ENCODE measurements at places on chromosomes 4 and X.

GRCh38 chrX:106692425-106693065 lies 34.0 kb upstream of the RNF128 start:
- DNase-seq = no peak

DNA sequence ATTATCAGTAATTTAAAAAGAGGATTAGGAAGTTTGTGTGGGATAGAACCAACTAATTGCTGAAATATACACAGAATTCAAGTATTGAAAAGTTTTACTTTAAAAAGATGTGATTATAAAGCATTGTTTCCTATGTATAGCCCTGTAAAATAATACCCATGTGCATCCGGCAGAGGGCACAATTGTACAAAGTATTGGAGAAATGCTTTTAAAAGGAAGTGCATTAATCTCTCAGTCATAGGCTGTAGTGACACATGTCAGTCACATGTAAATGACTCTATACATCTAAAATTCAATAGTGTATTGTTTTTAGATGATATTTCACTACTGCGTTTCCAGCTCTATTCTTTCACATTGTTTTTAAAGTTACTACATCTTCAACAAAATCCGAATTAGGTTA lies 9.7 kb upstream of the GEMIN8 start:
- peak; percentile 30 for DNase-seq

DNA sequence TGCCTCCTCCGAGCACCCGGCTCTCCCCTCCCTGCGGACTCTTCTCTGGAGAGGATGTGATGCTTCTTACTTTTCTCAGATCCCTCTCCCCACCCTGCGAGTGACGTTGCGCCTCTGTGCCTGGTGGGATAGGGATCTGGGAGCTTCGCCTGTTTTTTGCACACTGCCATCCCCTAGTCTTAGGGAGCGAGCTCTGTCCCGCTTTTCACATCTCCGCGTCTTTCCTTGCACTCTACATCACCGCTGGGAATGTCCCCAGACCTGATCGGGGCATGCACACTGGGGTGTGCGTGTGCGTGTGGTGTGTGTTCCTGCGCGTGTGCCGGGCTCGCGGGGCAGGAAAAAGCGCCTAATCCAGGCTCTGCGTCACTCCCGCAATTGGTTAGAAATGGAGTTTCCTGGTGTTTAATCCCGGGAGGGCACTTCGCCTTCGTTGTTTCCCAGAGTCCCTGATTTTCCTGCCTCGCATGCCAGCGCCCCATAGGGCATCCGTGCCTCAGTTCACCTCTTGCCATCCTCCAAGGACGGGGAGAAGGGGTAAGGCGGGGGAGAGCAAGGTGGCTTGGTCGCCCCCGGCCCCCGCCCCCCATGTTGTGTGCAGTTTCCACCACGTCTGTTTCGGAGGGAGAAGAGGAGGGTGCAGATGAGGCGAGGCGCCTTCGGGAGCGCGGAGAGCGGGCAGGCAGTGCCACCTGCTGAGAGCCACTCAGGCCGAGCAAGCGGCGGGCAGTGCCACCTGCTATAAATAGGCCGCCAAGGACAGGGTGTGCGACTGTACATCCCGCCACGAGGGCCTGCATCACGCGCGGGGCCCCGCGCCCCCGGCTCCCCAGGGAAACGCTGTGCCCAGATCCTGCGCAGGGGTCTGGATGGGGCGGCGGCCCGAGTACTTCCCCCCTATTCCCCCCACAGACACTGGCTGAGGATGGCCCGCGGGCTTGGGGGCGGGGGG lies 759 bp upstream of the TBC1D1 start:
- DNase-seq = peak; percentile 6

DNA sequence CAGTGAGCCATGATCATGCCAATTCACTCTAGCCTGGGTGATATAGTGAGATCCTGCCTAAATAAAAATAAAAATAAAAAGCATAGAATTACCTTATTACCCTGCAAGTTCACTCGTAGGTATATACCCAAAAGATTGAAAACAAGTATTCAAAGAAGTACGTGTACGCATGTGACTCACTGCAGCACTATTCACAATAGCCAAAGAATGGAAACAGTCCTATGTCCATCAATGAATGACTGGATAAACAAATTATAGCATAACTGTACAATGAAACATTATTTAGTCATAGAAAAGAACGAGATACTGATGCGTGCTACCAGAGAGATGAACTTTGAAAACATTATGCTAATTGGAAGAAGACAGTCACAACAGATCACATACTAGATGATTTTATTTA lies 204.6 kb upstream of the DIAPH2 start:
- no peak for DNase-seq

DNA sequence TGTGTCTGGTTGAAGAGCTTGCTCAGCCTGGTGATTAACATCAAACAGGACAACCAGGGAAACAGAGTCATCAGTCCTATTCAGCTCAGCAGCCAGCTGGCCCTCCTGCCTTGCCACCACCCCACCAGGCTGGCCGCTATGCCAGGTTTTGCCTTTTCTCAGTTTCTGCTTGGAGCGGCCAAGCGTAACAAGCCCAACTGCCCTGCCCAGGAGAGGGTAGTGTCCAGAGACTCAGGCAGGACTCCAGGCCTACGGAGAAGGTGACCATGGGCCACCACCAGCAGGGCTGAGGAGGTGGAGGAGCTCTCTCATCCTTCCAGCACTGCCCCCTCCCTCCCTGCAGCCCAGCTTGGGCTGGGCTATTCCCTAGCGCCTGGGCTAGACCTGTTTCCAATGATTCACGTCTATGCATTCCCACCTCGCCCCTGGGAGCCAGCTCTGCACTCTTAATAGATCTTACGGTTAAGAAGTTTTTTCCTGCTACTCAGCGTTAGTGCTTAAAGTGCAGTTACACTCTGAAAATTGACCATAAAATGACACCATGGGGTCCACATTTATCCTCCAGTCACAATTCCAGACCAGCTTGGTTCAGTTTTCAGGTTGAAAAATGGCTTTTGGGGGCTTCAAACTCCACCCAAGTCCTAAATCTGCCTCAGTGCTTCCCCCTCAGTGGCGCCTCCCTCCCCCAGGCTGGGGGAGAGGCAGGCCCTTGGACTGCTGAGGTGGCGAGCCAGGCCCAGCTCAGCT lies 124.0 kb upstream of the PJA1 start:
- DNase-seq = no peak

GRCh38 chr4:138967313-138967712 lies 48.3 kb upstream of the NOCT start:
- no peak for DNase-seq

DNA sequence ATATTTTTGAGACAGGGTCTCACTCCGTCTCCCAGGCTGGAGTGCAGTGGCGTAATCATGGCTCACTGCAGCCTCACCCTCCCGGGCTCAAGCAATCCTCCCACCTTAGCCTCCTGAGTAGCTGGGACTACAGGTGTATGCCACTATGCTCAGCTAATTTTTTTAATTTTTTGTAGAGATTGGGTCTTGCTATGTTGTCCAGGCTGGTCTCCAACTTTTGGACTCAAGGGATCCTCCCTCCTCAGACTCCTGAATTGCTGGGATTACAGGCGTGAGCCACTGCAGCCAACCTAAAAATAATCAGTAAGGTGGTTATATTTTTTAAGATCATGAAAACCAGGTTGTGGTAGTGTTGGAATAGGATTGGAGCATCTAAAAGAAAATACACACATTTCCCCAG lies 38.1 kb downstream of the TMEM156 start:
- DNase-seq = no peak

DNA sequence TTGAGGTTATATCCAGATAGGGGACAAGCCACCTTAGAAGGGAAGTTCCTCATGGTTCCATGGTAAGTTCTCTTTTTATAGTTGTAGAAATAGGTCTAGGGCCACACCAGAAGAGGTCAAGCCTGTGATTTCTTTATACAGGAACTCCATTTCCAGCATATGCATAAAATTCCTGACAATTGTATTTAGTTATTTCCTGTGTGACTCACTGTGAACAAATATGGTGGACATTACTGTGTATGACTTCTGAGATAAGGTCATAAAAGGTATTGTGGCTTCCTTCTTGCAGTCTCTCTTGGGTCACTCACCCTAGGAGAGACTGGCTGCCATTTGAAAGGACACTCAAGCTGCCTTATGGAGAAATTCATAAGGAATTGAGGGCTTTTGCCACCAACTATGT lies 2.2 kb upstream of the C4orf36 start:
- no peak for DNase-seq

DNA sequence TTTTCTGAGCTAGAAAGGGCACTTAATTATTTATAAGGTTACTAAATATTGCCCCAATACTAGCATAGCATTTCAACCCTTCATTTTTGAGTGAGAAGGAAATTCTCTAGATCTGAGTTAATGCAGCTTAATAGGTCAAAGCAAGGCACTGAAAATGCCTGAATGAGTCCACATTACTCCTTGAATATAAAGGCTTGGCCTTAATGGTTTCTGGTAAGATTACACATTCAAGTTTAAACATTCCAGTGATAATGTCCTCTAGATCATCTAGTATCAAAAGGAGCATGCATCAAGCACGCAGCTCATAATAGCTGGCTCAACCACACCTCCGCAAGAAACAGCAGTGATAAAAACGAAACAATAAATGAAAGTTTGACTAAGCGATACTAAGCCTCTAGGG lies 87.5 kb downstream of the SPANXN3 start:
- DNase-seq = no peak

GRCh38 chr4:48742412-48742811 lies 37.7 kb downstream of the FRYL start:
- DNase-seq = no peak

GRCh38 chrX:80335062-80335830 lies 85.0 kb upstream of the TENT5D start:
- peak; percentile 1 for DNase-seq

GRCh38 chr4:1065732-1066131 lies 47.6 kb downstream of the RNF212 start:
- DNase-seq = no peak

- no peak for DNase-seq
Measured at GRCh38 chr4:40992472-40993295, 221.7 kb downstream of the APBB2 start.

DNA sequence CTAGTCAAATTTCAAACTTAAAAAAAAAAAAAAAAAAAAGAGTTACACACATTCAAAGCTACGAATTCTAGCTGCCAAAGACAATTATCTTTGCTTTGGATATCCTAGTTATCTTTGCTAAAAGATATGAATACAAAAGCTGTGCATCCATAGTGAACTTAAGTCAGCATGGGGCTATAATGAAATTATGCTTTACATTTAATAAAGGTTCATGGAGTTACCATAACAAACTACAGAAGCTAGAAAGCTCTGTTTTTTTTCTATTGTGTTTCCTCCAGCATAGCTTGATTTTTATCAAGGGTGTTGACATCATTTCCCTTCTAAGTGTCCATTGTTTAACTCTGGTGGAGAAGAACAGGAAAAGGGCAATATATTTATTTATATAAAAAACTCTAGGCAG lies 234.1 kb downstream of the ANKRD50 start:
- DNase-seq = no peak

DNA sequence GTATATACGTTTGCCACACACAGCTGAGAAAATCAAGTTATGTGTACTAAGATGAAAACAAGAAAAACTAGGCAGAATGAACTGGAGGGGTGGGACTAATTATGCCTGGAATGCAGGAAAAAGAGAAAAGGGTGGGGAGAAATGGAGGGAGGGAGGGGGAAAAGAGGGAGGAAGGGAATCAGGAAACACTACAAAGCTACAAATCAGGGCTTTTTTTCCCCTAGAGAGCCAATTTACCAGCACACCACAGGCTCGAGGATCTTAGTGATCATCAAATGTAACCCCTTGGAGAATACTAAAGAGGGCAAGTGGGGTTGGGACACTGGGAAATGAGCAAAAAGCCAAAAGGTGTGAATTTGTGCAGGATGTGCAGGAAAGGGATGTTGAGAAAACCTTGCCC lies 451.9 kb downstream of the SMARCA1 start:
- no peak for DNase-seq

- DNase-seq = no peak
Measured at GRCh38 chr4:1235381-1236102, 13.4 kb downstream of the CTBP1 start.

DNA sequence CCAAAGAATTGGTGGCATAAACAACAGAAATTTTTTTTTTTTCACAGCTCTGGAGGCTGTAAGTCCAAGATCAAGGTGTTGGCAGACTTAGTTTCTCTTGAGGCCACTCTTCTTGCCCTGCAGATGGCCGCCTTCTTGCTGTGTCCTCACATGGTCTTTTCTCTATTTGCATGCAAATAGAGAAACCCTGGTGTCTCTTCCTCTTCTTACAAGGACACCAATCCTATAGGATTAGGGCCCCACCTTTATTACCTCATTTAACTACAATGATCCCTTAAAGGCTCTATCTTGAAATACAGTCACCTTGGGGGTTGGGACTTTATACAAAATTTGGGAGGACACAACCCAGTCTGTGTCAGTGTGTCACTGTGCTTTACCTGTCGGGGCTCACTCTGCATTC lies 175.4 kb upstream of the PGRMC2 start:
- DNase-seq = no peak

- no peak for DNase-seq
Measured at GRCh38 chrX:83829874-83830273, 31.1 kb upstream of the CYLC1 start.

GRCh38 chr4:150769248-150769647 lies 187.3 kb downstream of the MAB21L2 start:
- no peak for DNase-seq

DNA sequence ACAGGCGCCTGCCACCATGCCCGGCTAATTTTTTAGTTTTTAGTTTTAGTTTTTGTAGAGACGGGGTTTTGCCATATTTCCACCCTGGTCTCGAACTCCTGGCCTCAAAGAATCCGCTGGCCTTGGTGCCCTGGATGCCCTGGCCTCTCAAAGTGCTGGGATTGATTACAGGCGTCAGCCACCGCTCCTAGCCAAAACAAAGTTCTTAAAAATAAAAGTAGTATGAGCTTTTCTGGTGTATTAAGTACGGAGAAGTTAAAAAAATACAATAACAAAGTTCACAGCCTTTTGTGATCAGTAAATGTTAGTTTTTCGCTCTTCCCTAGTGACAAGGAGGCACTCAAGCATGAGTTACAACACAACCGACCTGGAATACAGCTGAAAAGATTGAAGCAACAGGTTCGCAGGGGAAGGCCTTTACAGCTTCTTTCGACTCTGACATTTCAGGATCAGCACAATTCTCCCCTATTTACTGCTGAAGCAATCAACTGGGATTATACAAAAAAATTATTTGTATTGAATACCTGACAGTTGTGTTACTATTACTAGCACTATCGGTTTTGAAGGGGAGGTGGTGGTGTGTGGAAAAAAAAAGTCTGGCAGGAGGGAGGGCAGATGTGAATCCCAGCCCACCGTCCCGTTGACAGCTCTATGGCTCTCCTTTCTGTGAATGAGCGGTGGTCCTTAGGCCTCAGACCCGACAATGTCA lies 893 bp upstream of the METAP1 start:
- no peak for DNase-seq

DNA sequence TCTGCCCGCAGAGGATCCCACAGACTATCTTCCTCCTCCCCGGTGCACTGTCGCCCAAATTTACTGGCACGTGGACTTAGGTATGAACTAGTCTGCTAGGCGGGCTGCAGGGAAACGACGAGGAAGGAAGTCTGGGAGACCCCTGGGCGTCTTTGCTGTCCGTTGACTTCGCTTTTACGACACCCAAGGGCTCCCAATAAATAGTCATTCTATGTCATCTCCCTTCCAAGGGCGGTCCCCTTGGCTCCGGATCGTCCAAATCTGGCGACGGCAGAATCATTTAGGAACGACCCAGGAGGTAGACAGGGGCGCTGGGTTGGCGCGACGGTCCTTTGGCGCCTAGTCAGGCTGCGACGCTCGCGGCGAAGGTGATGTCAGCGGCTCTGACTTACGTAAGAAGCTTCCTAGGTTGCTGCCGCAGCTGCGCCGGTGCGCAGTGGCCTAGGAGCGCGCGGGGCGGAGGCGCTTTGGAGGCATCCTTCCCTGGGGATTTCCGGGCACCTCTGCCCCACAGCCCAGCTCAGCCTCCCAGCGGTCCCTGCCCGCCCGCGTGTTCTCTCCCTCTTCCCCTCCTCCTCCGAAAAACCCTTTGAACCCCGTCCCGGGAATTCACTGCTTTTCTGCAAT lies 2.2 kb downstream of the NHS start:
- DNase-seq = peak; percentile 9

Measured in stimulated activated CD4-positive, alpha-beta T cell treated with anti-CD3 and anti-CD28 coated beads, Interleukin-4, amount 100 ng/mL, for 48 hours (primary cell).